Stimulated activated CD4-positive, alpha-beta T cell treated with anti-CD3 and anti-CD28 coated beads, Interleukin-12 subunit alpha, Interleukin-12 subunit beta, amount 100 ng/mL, for 24 hours (primary cell): ENCODE measurements at places on chromosomes 12 and 14.

- DNase-seq = no peak
These were observed 2.9 kb upstream of the PTHLH start for GRCh38 chr12:27975222-27976136.

DNA sequence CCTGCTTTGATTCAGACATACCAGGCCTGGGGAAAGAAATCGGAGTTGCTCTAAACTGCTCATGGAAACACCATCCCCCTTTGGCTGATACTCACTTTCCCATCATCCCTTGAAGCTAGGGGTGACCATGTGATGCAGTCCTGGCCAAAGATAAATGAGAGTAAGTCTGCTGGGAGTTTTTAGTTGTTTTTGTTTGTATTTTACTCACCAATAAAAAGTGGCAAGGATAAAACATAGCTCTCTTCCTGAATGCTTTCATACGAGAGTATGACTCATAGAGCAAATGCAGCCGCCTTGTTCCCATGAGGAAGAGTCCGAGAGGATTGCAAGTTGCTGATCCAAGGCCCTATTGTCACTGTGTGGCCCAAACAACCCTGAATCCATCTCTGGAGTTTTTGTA is 126.4 kb upstream of the TMEM132C start:
- DNase-seq = no peak

DNA sequence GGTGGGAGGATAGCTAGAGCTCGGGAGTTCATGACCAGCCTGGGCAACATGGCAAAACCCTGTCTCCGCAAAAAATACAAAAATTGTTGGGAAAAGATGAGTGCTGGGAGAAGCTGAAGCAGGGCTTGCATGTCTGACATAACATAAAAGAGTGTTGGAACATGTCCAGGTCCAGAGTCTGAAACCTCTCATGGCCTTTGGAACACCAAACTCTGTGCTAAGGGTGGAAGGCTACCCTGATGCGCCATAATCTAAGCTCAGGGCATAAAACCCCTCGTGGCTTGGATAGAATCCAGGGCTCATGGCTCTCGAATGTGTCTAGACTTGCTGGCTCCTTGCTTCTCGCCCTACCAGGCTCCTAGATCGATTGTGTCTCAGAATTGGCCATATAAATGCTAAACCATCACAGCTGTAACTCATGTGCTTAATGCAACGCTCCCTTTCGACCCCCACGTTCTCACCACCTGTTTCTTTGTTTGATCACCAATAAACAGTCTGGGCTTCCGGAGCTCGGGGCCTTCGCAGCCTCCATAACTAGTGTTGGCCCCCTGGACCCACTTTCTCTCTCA is 6.7 kb upstream of the CLEC7A start:
- DNase-seq = no peak

- DNase-seq = no peak
These were observed 498 bp downstream of the RACGAP1 start for GRCh38 chr12:50024805-50025186.

DNA sequence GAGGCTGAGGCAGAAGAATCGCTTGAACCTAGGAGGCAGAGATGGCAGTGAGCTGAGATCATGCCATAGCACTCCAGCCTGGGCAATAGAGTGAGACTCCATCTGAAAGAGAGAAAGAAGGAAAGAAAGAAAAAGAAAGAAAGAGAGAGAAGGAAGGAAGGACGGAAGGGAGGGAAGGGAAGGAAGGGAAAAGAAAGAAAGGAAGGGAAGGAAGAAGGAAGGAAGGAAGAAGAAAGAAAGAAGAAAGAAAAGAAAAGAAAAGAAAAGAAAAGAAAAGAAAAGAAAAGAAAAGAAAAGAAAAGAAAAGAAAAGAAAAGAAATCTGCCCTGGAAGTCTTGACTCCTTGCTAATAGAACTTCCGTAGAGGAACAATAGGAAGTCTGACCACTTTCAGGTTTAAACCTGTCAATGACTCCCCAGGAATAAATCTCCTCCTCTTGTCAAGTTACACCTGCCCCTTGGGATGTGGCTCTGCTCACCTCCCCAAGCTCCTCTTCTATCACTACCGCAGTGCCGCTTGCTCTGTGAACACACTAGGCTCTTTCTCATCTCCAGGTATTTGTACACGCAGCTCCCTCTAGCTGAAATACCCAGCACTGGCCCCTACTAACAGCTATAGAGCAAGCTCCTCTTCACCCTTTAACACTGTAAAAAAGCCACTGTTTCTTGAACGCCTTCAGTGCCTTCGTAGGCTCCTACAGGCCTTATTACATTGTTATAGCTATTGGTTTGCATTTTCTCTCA is 773.1 kb upstream of the TBX3 start:
- DNase-seq = no peak

GRCh38 chr14:74599321-74599761 is 12.7 kb downstream of the LTBP2 start:
- no peak for DNase-seq

GRCh38 chr14:52244997-52245396 is 22.5 kb upstream of the PTGDR start:
- DNase-seq = no peak

- DNase-seq = no peak
These were observed 174.8 kb upstream of the ATF7IP start for GRCh38 chr12:14190694-14191093.

GRCh38 chr12:109346920-109347319 is 780 bp upstream of the MYO1H start:
- no peak for DNase-seq

DNA sequence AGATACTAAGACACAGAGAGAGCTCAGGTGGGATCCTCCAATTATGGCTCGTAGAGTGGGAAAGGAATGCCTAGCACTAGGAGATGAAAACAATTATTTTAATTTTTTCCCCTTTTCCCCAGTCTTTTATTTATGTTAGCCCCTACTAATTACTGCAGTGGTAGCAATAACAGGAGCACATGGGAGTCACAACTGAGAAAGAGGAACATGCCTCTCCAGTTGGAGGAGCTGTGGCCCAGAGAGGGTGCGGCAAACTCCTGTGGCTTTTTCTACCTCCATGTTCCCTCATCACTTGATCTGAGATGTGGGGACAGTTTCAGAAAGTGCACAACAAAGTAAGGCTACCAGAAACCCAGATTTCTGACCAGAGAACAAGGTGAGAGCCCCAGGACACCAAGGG is 25.9 kb upstream of the POC1B start:
- DNase-seq = no peak

DNA sequence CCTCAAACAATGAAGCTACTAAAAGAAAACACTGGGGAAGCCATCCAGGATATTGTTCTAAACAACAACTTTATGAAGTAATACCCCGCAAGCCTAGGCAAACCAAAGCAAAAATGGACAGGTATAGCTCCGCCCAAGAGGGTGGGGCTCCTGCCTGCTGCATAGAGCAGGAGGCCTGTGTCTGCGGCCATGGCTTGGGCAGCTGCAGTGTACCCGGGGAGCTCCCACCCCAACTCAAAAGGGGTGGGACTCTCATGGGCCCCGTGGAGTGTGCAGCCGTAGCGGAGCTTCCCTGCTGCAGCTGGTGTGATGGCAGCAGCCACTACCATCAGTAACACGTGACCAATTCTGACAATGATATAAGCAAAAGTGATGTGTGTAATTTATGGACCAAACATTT is 264.2 kb upstream of the KITLG start:
- DNase-seq = no peak

- DNase-seq = no peak
These were observed 67.1 kb downstream of the CRACR2A start for GRCh38 chr12:3685830-3686229.

DNA sequence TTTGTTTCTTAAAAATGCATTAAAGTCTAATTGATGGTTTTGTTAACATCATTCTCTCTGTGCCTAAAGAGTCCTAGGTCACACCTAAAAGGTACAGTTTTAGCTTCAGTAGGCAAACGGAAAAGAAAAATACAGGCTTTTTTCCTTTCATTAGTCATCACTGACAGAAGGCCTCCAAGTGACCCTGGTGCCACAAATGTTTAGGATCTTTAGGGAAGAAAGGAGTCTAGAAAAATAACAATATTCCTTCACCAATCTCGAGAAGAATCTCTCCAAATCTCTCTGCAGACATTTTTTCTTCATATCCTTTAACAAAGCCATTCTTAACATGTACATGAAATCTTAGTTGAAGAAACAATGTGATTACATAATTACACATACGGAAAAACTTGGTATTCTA is 2.0 kb downstream of the DENND5B start:
- no peak for DNase-seq

- DNase-seq = no peak
These were observed 22.7 kb downstream of the MFAP5 start for GRCh38 chr12:8639936-8640335.

- no peak for DNase-seq
These were observed 9.1 kb downstream of the PRKCH start for GRCh38 chr14:61330511-61330910.

GRCh38 chr12:99983456-99984258 is 1.1 kb downstream of the ANKS1B start:
- no peak for DNase-seq

DNA sequence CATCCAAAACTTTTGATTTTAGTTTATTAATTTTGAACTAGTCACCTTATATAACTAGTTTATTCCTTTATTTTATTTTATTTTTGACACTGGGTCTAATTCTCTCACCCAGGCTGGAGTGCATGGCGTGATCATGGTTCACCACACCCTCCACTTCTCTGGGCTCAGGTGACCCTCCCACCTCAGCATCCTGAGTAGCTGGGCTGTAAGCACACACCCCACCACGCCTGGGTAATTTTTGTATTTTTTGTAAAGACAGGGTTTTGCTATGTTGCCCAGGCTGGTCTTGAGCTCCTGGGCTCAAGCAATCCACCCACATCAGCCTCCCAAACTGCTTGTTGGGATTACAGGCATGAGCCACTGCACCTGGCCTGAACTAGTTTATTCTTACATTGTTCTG is 17.3 kb downstream of the PCNX1 start:
- DNase-seq = no peak

- peak; percentile 33 for DNase-seq
These were observed 156.8 kb downstream of the KCNA5 start for GRCh38 chr12:5200278-5201087.

DNA sequence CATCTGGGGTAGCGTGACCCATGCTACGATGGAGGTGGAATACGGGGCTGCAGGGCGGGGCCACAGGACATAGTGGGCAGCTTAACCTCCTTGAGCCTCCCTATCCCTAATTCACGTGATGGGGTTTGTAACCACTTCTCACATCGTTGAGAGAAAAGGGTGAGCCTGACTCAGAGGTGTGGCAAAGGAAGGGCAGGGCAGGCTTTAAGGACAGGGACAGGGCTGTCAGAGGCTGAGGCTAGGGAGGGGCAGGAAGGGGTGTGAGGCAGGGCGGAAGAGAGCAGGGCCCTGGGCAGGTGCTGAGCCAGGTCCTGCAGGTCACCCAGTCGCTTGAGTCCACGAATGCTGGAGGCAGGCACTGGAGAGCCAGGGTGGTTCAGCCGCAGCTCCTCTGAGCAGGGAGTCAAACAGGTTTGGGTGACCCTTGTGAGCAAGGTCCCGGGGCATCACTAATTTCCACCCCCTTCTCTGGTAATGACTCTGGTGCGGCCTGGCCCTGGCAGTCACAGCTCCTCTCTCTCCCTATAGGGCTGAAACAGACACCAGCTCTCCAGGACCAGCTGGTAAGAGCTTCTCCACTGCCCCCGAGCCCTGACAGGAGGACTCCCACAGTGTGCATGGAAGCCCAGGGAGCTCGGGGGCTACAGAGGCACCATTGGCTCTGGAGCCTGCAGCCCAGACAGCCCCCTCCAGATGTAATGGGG is 7.5 kb upstream of the AQP2 start:
- no peak for DNase-seq

DNA sequence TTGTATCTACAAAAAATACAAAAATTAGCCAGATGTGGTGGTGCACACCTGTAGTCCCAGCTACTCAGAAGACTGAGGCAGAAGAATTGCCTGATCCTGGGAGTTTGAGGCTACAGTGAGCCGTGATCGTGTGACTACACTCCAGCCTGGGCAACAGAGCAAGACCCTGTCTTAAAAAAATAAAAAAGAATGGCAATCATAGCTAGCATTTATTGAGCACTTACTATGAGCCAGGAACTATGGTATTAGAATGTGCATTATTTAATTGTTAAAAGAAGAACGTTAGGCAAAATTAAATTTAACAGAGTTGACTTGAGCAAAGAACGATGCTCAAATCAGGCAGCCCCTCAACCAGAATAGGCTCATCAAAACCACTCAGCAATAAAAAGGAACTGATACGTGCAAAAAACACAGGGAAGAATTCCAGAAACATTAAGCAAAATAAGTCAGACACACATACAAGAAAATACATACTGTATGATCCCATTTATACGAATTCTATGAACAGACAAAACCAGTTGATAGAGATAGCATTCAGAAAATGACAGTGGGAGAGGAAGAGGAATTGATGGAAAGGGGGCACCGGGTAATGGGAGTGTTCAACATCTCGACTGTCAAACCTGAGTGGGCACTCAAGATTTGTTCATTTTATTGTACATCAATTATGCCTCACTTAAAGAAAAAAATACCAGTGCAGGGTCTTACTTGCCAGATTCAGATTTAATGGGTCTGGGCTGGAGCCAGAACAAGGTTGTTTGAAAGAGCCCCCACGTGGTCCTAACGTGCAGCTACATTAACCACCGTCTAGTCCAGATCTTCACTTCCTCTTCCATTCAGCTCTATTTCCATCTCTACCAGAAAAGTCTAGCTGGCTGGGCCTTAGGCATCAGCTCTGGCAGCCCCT is 8.0 kb downstream of the SCNN1A start:
- no peak for DNase-seq

DNA sequence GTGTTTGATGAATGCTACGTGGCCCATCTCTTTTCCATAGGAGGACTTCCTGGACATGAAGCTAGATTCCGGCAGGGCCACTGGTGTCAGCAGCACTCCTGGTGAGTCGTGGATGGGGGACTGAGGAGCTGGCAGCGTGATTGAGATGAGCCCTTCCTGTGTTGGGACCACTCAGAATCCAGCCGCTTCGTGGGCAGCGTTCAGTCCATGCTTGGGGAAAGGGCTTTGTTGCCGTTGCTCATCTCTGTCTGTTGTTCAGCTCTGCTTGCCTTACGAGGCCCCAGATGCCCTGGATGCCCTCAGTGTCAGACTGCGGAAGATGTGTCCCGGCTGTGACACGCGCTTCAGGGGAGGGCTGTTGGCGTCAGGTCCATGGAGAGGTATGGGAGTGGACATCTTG is 127.1 kb upstream of the RTL1 start:
- DNase-seq = no peak

GRCh38 chr12:104291867-104292524 is 11.5 kb upstream of the EID3 start:
- DNase-seq = no peak

DNA sequence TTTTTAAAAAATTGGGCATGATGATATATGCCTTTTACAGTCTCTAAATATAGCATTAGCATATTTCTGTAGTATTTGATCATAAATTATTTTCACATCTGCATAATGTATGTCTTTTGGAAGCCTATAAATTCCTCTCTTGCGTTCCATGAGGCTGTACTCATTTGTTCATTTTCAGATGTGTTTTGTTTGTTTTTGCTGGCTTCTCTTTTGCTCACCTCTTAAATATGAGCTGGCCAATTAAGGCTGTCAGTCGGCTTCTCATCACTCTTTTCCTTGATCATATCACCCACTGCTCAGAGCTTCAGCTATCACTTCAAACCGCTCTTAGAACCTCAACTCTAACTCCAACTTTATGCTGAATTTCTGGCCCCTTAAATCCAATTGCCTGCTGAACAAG is 6.6 kb downstream of the TMEM263 start:
- DNase-seq = no peak

GRCh38 chr14:97401714-97402113 is 604.5 kb downstream of the VRK1 start:
- no peak for DNase-seq

- DNase-seq = no peak
These were observed 13.2 kb downstream of the DUSP16 start for GRCh38 chr12:12549426-12549825.

GRCh38 chr12:47551426-47551851 is 154.4 kb downstream of the RPAP3 start:
- no peak for DNase-seq
